ENCODE measurements at places on chromosomes 2 and 18.

GRCh38 chr2:181626671-181627070 is 30.2 kb downstream of the CERKL start:
- DNase-seq: no peak

DNA sequence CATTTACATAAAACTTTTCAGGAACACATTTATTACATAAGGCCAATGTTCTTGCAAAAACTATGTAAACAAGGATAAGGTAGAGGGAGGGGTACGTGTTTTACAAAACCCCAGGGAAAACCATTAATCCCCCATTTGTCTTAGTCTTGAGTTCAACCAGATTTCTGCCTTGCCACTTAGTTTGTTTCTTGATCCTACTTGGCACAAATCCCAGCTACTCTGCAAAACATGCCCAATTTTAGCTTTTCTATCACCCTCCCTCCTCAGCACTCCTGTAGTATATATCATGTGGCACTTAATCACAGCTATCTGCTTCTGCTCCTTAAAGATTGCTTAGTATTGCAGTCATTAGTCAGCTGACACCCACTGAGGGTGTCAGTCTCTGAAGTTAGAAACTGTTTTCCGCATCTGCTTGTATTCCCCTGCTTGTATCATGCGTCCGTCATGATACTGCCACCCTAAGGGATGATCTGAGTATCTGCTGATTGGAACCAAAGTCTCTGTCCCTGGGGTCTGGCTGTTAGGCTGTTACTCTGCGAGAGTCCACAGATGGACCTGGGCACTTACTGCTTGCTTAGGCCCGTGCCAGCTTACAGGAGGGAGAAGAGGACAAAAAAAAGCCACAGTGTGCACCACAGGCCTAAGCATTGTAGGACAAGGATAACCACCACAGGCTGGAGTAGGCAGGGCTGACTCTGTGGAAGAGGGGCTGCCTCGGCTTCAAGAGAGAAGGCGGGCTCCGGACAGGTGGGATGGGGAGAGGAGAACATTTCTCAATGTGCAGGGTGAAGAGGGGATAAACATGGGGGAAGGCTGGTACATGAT is 82.2 kb downstream of the EPAS1 start:
- no peak for DNase-seq

DNA sequence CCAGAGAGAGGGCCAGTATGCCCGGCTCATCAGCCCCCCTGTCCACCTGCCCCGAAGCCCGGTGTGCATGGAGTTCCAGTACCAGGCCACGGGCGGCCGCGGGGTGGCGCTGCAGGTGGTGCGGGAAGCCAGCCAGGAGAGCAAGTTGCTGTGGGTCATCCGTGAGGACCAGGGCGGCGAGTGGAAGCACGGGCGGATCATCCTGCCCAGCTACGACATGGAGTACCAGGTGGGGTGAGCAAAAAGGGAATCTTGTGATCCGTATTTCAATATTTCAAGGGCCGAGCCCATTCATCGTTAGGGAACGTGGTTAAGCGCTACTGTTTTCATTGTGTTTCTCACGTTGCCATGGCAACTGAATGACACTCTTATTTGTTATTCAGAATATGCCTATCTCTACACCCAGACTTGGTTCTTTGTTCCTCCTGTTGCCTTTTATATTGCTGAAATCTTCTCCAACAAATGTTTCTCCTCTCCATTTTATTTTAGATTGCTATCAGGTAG is 81.5 kb downstream of the NRP2 start:
- no peak for DNase-seq

GRCh38 chr18:58549814-58550339 is 79.0 kb downstream of the ALPK2 start:
- DNase-seq: peak; percentile 100

DNA sequence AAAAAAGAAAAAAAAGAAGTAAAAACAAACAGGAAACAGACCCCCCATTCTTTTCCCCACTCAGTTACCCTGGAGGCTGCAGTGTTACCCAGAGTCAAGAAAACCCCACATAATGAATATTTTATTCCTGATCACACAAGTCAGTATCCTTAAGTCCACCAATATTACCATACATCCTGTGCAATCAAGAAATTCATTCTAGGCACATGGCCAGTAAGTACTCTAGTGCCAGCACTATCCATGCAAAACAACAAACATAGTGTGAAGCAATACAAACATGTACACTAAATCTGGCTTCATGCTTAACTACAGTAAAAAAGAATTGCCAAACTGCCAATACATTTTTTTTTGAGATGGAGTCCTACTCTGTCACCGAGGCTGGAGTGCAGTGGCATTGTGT is 111.6 kb downstream of the FAM168B start:
- DNase-seq: peak; percentile 74

DNA sequence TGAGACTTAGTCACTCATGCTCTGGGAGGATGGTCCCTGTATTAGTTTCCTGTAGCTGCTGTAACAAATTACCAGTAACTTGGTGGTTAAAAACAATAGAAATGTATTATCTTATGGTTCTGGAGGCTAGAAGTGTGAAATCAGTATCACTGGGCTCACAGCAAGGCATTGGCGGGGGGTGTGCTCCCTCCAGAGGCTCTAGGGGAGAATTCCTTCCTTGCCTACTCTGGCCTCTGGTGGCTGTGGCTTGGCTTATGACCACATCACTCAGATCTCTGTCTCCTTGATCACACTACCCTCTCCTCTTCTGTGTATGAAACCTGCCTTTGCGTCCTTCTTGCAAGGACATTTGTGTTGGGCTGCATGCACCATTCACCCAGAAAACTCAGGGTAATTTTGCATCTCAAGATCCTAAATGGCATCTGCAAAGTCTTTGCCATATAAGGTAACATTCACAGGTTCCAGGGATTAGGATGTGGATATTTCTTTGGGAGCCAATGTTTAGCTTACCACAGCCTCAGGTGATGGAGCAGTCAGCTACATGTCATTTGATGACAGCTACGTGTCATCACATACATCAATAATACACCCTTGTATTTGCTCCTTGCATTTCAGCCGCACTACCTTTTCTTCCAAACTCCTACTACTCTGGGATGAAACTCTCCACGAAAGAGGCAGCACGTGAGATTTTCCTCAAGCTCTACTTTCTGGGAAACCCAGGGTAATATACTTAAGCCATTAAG is 49.6 kb upstream of the POU3F3 start:
- no peak for DNase-seq

DNA sequence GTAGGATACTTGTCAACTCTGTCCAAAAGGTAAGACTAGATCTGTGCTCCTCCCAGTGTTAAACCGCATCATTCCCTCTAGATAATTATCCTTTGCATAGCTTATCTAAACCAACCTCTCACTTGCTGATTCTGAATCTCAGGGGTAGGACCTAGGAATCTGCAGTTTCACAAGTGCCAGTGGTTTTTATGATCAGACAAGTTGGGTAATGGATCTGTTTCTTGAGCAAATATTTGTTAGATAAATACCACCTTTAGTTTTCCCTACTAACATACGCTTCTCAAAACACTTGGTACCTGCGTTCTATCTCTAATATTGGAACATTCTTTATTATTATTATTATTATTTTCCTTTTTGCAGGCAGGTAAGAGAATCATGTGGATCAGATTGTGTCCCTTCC is 439.9 kb downstream of the PTPRM start:
- no peak for DNase-seq

- peak; percentile 88 for DNase-seq
Observed at GRCh38 chr18:63705401-63705800, 2.6 kb downstream of the SERPINB11 start.

DNA sequence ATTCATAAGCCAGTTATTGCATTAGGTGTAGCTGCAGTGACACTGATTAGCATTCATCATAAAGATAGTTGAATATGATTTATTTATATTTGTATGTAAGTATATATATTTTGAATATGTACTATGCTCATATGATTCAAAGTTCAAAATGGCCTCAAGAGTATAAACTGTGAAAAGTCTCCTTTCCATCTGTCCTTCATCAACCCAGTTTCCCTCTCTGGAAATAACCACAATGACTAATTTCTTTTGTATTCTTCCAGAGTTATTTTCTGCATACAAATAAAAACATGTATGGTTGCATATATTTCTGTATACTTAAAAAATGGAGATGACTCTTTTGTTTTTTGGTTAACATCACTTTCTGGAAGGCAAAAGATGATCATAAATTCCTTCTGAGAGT is 95.2 kb downstream of the CAMKMT start:
- DNase-seq: no peak

DNA sequence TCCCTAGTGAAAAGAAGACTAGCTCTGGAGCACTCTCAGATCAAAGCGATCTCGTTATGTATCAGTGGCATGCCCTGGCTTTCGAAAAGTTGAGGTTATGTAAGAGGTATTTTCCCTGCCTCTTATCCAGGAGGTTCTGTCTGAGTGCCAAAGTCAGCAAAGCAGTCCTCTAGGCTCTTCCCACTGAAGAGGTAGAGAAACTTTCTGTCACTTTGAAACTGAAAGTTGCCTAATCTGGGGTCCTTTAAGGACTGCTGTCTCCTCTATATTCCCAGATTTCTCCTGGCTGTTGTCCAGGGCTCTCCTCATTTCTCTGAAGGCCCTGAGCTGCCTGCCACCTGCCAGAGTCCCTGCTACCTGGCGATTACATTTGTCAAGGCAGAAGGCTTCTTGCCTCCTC is 96.3 kb downstream of the B3GNT2 start:
- DNase-seq: no peak

- DNase-seq: no peak
Observed at GRCh38 chr2:152344579-152345195, 9.7 kb downstream of the FMNL2 start.

DNA sequence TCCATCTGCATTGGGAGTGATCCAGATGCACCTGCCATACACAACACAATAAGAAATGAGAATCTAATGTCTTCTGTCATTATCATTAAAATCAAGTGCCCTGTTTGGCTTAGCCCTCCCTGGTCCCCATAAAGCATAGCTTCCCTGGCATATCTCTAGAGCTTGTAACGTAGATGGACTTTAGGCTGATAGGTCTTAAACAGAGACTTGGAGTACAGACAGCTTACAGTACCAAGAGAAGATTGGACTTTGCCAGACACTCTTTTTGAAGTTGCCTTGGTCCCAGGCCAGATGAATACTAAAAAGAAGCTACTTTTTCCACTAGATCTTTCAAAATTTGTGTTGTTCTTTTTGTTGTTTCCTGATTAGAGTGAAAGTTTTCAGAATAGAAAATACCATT is 86.3 kb upstream of the UNC80 start:
- DNase-seq: no peak

DNA sequence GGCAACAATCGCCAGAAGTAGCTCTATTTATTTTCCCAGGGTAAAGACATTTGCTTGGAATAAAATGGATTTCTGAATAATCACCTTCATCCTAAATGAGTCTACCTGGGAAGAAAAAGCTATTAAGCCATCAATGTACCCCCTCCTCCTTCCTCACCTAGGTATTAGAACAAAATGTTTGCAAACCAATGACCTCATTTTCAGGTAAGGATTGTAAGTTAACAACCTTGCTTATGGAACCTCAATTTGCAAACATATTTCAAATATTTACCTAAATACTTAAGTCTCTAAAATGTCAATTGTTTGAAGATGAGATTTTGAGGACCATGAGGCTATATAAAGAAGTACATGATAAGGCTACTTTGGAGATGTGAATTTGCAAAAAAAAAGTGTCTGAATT is 43.9 kb downstream of the CAVIN2 start:
- DNase-seq: no peak

- DNase-seq: peak; percentile 73
Observed at GRCh38 chr2:190443778-190444481, 35.8 kb downstream of the MFSD6 start.

GRCh38 chr2:114579542-114579941 is 137.1 kb downstream of the DPP10 start:
- no peak for DNase-seq
